Foreskin melanocyte (primary cell): ENCODE measurements at places on chromosomes 2 and 18.

- DNase-seq, result no peak
These were observed 246.8 kb downstream of the AGPS start for GRCh38 chr2:177639262-177639914.

DNA sequence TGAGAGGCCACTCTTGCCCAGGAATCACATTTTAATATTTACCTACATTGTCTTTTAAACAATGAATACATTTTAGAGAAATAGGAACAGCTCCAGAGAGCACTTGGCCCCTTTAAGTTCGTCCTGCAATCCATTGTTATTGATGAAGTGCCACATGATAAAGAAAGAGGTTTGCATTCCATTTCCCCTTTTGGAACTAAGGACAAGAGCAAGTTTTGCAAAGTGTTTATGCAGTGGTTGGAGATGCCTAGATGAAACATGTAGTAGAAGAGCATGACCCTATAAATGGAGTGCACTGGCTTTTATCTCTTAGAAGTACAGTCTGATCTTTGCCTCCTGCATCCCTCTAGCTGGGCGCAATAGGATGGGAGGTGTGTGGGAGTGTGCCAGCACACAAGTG lies 118.7 kb upstream of the CNTNAP5 start:
- no peak for DNase-seq

DNA sequence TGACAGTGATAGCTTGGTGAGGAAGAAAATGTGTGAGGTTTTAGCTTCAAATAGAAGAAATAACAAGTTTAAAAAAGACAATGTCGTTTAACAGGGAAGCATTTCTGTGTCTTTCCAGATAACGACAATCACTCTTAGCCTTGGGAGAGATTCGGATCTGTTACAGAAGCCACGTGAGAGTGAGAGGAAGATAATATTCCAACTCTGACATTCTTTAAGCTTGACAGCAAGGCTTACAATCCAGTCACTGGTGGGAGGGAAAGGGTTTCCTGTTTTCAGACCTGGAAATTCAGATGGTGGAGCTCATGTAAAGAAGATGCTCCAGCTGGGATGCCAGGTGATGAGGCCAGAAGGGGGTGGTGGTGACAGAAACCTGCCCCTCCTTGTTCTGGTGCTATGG lies 30.8 kb downstream of the FBXO48 start:
- no peak for DNase-seq

DNA sequence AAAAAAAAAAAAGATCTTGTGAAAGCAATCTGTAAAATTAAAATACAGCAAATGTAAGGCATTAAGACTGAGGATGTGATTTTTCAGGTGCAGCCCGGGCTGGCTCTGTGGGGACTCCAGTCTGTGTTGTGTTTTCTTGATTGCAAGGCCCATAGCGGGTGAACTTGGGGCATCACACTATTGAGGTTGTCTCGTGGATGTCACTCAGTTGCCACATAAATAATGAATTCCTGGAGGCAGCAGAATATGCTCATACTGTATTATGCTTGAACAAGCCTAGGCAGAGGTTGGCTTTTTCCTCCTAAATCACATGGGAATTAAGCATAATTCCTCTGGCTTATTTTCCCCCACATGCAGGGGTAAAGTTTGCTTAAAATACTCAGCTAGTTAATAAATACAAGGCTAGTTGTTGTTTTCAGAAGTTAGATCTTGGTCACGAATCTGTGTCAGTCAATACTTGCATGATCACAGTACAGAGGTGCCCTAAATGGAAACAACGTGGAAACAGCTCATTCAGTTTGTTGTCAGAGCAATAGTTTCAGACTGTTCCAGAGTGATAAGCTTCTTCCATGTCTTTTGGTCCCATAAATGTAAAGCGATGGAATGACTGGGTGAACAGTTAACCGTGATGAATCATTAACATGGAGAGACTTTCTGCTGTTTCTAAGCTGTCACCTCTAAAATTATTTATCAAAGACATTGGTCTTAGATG lies 16.4 kb downstream of the GEMIN6 start:
- no peak for DNase-seq
